ENCODE measurements at places on chromosomes 11 and 22. TPM values are rescaled to one million over a fixed set of nuclear protein-coding genes. Genes with fewer than 3 reads are reported as not detected.

GRCh38 chr11:83574519-83574918 lies 288.4 kb upstream of the CCDC90B start:
- no peak for DNase-seq

GRCh38 chr11:93477684-93478234 lies 65.4 kb downstream of the SMCO4 start:
- no peak for DNase-seq

DNA sequence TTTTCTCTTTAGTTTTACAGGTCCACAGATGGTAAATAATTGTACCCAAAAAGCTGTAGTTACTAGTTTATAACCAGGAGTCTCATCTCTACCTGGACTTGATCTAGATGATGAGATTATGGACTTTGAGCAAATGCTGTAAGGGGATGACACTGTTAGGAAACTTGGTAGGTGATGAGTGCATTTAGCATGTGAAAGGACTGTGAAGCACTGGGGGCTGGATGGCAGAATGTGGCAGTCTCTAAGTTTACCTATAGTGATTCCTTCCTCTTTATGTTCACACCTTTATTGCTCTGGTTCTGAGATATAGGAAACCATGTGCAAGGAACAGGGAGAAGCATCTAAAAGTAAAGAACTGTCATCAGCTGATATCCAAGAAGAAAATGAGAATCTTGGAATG lies 230.7 kb upstream of the CHORDC1 start:
- no peak for DNase-seq

DNA sequence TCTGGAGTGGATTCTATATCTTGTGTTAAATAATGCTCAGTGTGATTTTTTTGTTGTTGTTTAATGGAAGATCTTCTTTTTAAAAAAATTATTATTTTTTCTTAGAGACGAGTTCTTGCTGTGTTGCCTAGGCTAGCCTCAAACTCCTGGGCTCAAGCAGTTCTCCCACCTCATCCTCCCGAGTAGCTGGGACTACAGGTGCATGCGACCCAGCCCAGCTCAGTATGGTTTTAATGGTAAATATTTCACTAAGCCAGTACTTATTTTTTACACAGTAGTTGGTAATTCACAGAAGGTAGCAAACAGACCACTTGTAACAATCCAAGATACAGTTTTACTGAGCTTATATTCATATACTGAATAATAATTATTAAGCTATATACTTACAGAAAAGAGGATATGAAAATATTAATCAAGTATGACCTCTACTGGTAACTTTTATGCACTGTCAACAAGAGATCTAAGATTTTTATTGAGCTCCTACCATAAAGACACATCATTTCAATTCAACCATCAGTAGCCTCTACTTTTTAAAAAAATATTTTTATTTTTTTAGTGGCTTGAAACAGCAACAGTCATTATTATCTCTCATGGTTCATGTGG lies 6.1 kb upstream of the CD59 start:
- DNase-seq: no peak

- no peak for DNase-seq
Measured at GRCh38 chr11:123129920-123130319, 65.1 kb downstream of the CLMP start.

- DNase-seq: no peak
Measured at GRCh38 chr22:27682437-27682836, 119.1 kb downstream of the MN1 start.

The TRIM48 gene
- total RNA-seq: not detected

DNA sequence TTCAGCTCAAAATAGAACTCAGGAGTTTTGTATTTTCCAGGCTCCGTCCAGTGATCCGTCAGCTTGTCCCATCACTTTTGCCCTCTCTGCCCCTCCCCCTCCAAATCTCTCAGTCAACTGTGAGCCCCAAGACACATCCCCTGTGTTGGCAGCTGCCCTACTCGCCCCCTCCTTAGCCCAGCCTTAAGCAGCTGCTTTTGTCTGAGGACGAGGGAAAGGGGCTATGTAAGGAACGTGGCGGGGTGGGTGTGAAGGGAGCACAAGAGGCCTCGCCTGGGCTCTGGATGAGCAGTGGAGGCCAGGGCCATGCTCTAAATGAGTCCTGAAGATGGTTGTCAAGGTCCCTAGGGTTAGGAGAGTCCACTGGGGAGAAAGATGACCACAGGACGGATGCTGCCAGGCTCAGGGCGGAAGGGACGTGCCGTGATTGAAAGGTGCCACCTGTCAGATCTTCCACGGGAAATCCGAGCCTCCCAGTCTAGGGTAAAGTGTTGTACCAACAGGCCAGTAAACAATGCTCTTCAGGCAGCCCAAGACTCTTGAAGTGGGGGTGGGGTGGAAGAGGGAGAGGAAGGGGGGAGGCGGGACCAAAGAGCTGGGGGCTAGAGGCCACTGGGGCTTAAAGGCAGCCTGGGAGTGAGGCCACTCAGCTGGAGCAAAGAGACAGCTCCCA lies at the start of gene SMTNL1:
Gene SMTNL1 (plus strand): TSS at position 649 of the 673 bp plus-strand sequence. CDS start 5,048 bp downstream, outside the sequence.
- DNase-seq: no peak

The SHANK2 gene
- total RNA-seq: 11.0 TPM

All from vagina (tissue), 2 donors.